ENCODE measurements at places on chromosomes 16 and 17.

DNA sequence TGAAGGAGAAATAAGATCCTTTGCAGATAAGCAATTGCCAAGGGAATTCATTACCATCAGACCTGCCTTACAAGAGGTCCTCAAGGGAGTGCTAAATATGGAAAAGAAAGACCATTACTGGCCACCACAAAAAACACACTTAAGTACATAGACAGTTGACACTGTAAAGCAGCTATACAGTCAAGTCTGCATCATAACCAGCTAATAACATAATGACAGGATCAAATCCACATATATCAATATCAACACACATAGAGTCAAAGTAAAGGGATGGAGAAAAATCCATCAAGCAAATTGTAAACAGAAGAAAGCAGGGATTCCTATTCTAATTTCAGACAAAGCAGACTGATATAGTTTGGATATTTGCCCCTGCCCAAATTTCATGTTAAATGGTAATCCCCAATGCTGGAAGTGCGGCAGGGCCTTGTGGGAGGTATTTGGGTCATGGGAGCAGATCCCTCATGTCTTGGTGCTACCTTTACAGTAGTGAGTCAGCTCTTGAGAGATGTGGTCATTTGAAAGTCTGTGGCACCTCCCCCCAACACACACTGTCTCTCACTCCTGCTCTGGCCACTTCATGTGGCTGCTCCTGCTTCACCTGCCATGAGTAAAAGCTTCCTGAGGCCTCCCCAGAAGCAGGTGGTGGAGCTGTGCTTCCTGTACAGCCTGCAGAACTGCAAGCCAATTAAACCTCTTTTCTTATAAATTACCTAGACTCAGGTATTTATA is 32.8 kb downstream of the TANC2 start:
- DNase-seq = no peak

DNA sequence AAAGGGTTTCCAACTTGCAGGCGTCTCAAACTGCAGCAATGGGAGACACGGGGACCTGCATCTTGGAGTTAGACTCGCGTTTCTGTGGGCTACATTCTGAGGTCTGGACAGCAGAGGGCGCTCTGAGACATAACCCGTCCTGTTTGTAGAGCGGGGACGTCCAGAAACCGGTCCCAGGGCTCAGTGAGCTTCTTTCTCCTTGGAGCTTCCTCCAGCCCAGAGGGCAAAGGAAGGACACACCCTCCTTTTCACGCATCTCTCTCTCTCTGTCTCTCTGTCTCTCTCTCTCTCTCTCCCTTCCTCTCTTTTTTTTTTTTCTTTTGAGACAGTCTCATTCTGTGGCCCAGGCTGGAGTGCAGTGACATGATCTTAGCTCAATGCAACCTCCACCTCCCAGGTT is 19.8 kb downstream of the COX4I1 start:
- DNase-seq = peak; percentile 81

- DNase-seq = no peak
Measured at GRCh38 chr16:854808-855410, 54.4 kb upstream of the GNG13 start.

- DNase-seq = no peak
Measured at GRCh38 chr16:65271996-65272395, 150.1 kb upstream of the CDH11 start.

GRCh38 chr17:27654654-27655524 is 23.9 kb downstream of the LGALS9 start:
- peak; percentile 75 for DNase-seq

GRCh38 chr17:19911033-19911432 is 43.3 kb upstream of the ULK2 start:
- DNase-seq = no peak

- no peak for DNase-seq
Measured at GRCh38 chr16:19710991-19711545, 7.0 kb downstream of the KNOP1 start.

- no peak for DNase-seq
Measured at GRCh38 chr16:907842-908241, 62.9 kb downstream of the LMF1 start.

DNA sequence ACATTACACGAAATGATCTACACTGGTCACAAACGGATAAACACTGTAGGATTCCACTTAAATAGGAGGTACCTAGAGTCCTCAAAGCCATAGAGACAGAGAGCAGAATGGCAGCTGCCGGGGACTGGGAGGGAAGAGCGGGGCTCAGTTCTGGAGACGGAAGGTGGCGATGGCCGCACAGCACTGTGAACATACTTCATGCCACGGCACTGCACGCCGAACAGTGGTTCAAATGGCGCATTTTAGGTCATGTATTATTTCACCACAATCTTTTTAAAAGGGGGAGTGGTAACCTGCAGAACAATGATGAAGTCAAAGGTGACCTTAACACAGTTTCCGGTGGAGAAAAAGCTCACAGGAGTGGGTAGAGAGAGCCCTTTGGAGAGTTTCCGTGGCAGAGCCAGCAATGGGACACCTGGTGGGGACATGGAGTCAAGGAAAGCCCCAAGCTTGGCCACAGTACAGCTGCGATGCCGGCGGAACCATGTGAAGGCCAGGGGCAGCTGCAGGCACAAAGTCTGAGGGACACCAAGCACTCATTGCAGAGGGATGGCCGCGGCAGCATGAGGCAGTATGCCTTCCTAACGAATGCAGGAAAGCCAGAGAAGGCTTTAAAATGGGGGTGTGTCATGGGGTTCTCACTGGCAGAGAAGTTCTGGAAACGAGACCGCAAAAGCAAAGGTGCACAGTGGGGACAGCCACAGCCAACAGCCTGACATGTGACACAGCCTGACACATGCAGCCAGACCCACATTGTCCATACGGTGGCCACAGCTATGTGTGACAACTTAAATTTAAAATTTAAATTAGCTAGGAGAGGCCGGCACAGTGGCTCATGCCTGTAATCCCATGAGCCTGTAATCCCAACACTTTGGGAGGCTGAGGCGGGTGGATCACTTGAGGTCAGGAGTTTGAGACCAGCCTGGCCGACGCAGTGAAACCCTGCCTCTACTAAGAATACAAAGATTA is 7.3 kb downstream of the FLCN start:
- no peak for DNase-seq

DNA sequence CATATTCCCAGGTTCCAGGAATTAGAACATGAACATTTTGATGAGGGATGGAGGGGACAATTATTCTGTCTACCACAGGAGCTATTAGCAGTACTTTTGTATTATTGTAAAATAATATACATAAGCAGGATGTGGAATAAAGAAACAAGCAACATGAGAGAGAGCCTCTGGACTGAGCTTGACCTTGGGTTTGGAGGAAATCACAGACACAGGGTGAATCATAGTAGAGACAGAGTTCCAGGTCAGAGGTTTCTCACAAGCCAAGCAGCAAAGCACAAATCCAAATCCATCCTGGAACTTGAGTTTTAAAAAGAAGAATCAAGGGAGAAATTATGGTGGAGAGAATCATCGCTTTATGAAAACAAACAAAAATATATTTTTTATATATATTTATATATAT is 5.1 kb downstream of the KRT31 start:
- DNase-seq = peak; percentile 65

GRCh38 chr17:1090465-1091189 is 89.2 kb downstream of the ABR start:
- DNase-seq = no peak

GRCh38 chr17:76986365-76986764 is 118.2 kb downstream of the MGAT5B start:
- no peak for DNase-seq

GRCh38 chr17:13753154-13753553 is 151.4 kb upstream of the HS3ST3A1 start:
- DNase-seq = no peak

GRCh38 chr16:87233928-87234327 is 83.3 kb downstream of the C16orf95 start:
- peak; percentile 38 for DNase-seq

DNA sequence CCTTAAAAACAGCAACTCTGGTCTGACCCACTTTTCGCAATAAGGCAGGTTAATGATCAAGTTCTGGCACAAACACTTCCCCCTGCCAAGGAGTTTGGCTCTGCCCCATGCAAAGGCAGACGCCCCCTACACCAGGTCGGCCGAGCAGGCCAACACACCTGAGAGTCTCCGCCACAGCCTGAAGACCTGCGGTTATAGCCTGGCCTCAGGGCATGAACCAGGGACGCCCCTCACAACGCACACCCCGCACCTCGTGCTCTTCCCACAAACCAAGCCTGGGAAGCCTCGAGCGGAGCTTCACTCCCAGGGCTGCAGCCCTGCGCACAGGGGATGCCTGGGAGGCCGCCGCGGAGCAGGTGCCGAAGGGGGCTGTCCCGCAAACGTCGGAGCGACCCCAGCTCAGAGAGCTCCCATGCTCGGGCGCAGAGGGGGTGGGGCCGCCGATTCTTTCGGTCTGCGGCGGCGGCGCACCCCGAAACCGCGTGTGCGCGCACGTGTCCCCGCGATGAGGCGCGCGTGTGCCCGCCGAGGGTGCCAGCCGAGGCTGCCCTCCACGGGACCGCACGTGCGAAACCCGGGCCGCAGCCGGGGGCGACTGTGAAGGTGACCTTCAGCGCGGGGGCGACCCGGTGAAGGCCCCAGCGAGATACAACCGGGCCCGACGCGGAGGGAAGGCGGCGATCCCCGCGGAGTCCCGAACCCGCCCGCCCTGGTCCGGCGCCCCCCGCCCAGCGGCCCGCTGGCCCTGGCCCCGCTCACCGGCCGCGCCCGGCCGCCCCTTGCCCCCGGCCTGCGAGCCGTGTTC is 559 bp downstream of the CLUH start:
- no peak for DNase-seq

DNA sequence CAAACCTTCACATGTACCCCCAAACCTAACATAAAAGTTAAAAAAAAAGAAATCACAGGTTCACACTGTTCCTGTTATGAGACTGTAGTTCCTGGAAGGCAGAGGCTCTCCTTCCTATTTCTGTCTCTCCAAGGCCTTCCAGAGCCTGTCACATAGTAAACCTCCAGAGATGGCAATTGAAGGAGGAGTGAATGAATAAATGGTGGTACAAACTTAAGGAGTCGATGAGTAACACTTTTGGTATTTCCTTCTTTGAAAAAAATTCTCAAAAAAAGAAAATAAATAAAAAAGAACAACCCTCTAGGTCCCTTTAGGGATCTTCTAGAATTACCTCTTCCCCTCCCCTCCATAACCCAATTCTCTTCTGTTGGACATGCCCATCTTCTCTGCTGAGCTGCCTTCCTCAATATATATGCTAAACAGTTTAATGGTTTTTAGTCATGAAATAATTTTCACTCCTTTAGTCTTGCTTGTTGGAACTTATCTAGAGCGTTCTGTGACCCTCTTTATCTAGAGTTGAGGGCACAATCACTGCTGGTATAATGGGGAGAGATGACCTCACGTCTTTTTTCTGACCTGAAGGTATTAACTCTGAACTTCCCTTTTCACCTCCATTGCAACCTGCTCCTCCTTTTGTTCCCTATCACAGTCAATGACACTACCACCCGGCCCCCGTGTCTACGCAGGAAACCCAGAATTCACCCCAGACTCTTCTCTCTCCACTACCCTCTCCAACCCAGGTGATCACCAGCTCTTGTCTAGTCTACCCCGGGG is 1.7 kb upstream of the TAF15 start:
- DNase-seq = peak; percentile 76

DNA sequence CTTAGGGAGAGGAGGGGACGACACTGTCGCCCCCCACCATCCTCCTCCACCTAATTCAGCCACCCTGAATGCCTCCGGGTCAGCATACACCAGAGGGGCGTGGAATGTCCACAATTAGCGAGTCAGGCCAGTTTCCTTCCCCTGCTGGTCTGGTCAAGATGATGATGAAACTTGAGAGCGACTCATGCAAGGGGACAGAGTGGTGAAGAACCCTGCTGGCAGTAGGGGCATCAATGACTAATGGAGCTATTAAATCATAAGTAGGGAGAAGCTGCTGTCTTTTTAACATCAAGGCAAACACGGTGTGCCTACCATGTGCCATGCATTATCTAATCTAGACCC is 7.2 kb downstream of the SPACA3 start:
- DNase-seq = peak; percentile 75

- no peak for DNase-seq
Measured at GRCh38 chr17:40068129-40068581, 5.4 kb downstream of the THRA start.

DNA sequence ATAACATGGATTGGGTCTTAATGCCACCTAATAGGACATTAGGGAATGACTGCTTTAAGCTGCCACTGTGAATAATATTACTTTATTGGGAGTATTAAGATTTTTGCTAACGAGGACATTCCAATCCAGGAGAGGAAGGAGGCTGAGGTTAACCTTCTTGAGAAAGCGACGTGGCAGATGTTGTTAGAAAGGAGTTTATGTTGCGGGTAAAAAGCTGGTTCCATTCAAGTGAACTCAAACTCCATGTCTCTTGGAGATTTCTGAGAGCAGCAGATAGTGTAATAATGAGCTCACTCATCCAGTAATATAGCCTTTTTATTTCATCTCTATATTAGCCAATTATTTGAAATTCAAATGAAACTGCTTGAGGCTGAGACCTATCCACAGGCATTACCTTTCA is 75.5 kb downstream of the KNOP1 start:
- DNase-seq = no peak

DNA sequence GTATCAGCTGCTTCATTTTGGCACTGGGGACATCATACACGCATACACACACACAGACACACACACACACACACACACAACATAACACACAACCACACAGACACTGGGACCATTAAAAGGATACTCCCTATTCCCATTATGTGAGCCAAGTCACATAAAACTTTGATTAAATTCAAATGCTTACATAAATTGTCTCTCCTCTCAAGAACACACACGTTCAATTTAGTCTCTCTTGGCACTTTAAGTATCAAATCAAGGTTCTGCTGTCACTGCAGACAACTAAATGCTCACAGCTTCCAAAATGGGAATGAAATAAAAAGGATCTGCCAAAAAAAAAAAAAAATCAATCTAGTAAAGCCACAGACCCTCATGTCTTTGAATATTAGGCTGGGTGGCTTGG is 184.9 kb downstream of the RBFOX1 start:
- no peak for DNase-seq

GRCh38 chr17:74860229-74860871 is 665 bp upstream of the GRIN2C start:
- no peak for DNase-seq

- peak; percentile 8 for DNase-seq
Measured at GRCh38 chr17:36755586-36755985, 154.2 kb downstream of the MRM1 start.

DNA sequence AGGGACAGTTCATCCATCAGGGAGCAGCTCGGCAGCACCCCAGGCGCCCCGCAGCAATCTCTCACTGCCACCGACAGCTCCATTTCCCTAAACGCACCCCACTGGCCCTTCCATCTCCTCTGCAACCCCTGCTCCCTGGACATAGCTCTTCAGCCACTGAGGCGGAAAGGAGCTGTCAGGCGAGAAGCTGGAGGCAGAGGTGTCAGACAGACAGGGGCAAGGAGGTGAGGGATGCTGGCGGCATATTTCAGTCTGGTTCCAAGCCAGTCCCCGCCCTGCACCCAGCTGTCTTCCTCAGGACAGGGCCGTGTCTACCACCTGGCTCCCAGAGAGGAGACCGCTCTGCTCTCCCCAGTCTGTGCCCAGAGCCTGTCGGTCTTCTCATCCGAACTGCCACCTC is 9.7 kb downstream of the ACLY start:
- no peak for DNase-seq

- peak; percentile 92 for DNase-seq
Measured at GRCh38 chr16:81600275-81600674, 155.7 kb downstream of the CMIP start.

GRCh38 chr16:89738538-89739317 is 17.4 kb downstream of the ZNF276 start:
- no peak for DNase-seq

- no peak for DNase-seq
Measured at GRCh38 chr17:82930924-82931698, 91.3 kb upstream of the ZNF750 start.
